ENCODE measurements at places on chromosomes 6 and 20.

- DNase-seq = no peak
Measured at GRCh38 chr6:111776236-111777221, 96.7 kb downstream of the FYN start.

- DNase-seq = no peak
Measured at GRCh38 chr20:61263084-61263695, 11.1 kb downstream of the CDH4 start.

DNA sequence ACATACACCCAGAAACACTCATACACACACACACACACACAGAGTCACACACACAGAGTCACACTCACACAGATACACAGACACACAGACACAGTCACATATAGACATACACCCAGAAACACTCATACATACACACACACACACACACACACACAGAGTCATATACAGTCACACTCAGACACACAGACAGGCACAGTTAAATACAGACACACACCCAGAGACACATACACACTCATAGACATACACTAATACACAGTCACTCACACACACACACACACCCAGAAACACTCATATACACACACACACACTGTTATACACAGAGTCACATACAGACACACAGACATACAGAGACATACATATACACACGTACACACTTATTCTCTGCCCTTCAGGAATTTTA lies 250.9 kb downstream of the QKI start:
- DNase-seq = no peak

DNA sequence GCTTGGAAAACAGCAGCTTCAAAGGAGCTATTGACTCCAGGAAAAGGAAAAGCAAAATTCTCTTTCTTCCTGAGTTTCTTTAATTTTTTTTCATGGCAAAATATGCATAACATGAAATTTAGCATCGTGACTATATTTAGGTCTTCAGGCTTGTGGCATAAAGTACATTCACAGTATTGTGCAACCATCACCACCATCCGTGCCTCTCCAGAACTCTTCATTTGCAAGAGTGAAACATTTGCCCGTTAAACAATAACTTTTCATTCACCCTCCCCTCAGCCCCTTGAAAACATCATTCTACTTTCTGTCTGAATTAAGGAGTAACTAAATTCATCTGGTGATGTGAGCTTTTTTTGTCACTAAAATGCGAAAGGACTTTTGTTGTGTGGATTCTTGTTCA lies 251.7 kb downstream of the PHACTR1 start:
- no peak for DNase-seq

- no peak for DNase-seq
Measured at GRCh38 chr20:6135347-6135746, 12.5 kb upstream of the FERMT1 start.

DNA sequence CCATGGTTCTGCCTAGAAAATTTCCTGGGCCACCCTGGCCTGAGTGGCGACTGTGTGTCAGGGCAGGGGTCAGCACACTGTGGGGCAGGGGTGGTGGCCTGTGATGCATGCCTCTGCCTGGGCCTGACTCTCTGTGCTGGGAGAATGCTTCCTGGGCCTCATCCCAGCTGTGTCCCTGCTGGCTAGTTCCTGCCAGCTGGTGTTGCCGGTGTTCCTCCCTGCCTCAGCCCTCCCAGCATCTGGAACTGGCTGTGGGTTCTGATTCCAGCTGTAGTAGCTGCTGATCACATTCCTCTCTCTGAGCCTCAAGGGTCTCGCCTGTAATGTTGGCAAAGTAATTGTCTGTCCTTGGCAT lies 101.5 kb downstream of the SYCP2 start:
- DNase-seq = no peak

- no peak for DNase-seq
Measured at GRCh38 chr6:85660181-85660611, 17.5 kb upstream of the SYNCRIP start.

DNA sequence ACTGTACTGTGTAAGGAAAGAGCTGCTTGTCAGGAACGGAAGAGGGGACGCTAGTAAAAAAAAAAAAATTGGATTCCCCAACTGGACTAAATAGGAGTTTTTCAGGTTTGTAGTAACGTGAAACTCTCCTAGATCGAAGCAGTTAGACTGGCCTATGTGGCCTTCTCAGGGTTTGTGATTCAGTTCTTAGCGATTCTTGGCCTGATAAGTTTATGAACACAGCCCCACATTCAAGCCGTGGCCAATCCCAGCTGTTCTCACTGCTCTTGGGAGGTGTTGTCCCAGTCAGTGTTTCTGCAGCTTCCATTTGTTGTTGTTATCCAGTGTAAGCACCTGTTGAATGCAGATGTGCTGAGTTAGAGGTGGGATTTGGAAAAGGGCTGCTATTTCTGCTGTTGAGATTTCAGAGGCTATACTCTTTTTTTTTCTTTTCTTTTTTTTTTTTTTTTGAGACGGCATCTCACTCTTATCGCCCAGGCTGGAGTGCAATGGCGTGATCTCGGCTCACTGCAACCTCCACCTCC lies 29.7 kb downstream of the TAF8 start:
- DNase-seq = no peak

DNA sequence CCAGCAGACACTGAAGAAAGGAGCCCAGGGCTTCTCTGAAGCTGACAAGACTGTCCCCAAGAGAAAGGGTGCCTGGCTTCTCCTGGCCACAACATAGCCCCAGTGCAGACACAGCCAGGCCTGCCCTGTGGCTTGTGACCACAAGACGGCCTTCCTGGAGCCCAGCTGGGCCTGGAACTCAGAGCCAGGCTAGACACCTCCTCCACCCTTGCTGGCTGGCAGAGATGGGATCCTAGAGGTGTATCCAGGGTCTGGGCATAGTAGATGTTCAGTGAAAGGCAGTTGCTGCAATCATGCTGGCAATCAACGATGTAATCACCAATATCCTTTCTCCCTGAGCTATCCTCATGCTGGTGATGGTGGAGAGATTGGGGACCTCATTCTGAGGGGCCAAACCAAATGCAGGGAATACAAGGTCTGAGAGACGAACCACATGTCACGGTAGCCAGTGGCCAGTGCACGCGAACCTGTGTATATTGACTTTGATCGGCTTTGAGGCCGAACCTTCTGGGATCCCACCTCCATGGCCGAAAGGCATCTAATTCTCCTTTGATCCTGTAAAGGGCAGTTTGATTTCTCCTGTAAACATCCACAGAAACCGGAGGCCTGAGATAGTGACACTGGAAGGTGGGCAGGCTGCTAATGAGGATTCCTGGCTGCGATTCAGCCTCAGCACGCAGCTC lies 115.2 kb downstream of the PSMB1 start:
- no peak for DNase-seq

DNA sequence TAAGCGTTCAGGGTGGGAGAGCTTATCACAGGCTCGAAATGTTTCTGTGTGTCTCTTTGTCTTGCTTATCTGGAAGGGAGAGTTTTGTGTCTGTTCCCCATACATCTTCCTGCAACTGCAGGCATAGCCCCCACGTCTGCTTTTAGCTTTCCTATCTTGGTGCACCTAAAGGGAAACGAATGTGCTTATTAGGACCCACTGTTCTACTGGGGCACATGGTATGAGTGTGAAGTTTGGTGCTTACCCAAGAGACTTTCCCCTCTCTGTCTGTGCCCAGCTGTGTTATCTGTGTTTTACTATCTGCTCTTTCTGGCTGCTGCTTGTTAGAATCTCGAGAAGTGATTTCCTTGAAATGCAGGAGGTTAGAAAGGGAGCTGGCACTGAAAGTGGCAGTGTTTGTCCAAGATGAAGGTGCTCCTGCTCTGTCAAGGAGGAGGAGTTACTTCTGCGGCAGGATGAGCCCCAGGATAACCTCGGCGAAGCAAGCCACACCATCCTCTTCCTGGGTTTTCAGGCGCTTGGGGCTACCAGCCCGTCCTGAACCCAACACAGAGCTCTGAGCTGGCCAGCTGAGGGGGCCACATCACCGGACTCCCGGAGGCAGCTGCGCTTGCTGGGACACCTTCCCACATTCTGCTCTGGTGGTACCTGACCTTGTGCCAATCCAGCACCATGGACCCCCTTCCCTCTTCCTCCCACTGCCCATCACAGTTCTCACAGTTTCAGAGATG lies 23.4 kb downstream of the DYNLT1 start:
- DNase-seq = no peak

DNA sequence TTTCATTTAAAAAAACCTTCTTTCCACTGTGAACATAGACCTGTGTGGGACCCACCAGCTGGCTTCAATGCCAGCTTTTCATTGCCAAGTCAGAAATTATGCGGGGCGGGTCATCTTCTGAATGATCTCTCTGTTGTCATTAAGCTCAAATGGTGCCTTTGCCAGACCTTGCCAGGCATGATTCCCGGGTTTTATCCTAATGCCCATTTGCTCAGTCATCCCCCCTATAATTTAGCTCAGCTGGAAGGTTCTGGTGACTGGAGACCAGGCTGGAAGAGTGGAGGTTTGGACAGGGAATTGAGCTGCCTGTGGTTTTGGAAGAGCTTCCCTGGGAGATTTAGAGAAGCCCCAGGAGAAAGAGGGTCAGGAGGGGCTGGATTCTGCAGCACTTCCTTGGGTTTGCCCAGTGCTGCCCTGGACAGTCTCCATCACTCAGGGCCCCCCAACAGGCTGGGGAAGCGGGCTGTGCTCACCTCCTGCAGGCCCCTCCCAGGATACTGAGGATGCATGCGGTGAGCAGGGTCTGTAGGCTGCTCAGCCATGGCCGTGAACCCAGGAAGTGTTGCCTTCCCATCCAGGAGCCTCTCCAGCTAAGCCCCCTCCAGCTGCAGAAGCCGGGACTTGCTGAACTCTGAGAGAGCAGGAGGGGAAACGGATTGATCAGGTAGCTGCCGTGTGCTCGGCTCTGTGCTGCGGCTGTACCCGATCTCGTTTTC lies 273.0 kb downstream of the CDH4 start:
- DNase-seq = no peak

- DNase-seq = no peak
Measured at GRCh38 chr20:64210656-64211369, 44.7 kb upstream of the PCMTD2 start.

GRCh38 chr20:19921284-19921793 lies 95.8 kb upstream of the NAA20 start:
- no peak for DNase-seq

DNA sequence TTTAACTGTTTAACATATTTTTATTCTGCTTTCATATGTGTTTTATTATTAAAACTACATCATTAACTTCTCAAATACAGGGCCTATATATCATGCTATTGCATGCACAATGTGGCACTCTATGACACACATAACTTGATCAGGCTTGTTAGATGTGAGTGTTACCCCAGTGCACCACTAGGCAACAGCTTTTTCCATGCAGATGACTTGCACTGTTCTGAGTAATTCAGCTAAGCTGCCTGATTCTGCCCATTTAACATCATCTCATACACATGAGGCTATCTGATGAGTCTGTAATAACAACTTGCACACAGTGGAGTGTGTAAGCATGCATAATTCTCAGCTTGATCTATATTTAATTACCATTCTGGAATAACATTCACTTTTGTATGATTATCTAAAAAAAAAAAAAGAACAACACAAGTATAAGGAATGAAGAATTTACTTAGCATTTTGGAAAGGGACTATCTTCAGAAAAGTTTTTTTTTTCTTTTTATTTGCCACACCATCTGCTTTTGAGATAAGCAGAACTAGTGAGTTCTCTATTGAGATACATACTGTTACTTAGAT lies 83.1 kb downstream of the GRM1 start:
- DNase-seq = no peak

DNA sequence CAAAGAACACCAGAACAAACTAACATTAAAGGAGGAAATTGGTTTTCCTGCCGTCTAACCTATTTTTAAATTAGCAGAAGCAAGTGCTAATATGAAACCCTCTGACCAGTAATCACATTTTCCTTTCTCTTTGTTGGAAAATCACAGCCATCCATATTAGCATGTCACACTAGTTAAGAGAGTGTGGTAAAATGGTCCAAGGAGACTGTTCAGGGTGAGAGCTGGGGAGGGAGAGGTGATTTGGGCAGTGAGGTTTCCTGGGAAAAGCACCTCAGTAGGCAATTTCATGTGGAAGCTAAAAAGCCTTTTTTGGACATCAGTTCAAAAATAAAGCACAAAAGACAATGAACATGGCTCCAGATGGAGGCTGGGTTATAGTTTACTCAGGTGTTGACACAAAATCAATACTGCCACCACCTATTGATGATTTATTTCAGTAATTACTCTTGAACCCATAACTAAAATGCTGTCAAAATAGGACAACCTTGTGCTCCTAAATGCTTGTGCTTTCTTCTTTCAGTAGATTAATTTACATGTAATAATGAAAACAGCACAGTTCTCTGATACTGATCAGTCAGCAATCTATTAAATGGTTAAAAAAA lies 333.2 kb downstream of the SAMD5 start:
- DNase-seq = no peak

DNA sequence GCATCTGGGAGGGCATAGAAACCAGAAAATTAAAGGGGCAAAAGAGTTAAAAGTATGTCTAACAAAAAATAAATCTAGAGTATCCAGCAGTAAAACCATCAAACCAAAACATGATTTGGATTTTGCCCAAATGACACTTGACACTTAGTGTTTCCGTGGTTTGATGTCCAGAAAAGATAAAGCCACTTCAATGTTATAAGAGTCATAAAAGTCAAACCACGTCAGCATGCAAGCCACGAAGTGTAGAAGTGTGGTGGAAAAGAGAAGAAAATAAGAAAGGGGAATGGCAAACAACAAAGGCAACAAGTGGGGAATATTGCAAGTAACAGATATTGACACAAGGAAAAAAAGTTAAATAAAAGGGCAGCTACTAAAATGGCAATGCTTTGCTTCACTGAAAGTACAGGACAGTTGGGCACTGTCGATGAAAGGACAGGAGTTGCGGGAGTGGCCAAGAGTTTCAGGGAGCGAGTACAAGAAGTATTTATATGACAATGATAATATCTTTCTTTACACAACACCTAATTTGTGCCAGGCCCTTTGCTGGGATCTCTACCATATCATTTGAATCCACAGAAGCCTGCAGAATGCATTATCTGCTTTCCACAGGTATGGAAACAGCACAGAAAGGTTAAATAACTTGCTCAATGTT lies 6.3 kb upstream of the HDDC2 start:
- DNase-seq = no peak

DNA sequence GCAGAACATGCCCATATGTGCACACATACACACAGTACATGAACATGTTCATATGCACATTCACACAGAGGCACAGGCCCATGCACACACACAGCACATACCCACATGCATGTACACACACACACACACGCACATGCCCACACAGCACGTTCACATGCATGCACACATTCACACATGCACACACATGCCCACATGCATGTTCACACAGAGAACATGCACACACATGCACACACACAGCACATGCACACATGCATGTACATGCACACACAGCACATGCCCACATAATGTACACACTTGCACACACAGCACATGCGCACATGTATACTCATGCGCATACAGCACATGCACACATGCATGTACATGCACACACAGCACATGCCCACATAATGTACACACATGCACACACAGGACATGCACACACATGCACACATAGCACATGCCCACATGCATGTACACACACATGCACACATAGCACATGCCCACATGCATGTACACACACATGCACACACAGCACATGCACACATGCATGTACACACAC lies 25.9 kb downstream of the RNASET2 start:
- no peak for DNase-seq

DNA sequence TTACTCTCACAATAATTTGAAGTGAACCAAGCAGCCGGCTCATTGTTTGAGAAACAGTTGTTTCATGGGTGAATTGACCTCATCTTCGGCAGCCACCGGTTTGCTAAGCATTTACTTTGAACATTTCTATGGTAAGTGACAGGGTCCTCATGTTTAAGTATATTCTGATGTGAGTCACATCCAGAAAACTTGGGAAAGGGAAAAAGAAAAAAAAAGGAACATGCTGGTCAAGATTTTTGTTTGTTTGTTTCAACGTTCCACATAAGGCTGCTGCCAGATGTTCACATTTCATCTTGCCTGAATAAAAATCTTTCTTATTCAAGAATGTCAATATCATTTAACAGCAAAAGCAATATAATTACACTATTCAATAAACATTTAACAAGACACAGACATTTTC lies 55.0 kb upstream of the EXOC2 start:
- DNase-seq = no peak

Measured in dermis microvascular lymphatic vessel endothelial cell (primary cell).